T-helper 1 cell (primary cell): ENCODE measurements at places on chromosomes 1 and 21.

- no peak for DNase-seq
Measured at GRCh38 chr1:88701275-88701674, 17.2 kb downstream of the PKN2 start.

DNA sequence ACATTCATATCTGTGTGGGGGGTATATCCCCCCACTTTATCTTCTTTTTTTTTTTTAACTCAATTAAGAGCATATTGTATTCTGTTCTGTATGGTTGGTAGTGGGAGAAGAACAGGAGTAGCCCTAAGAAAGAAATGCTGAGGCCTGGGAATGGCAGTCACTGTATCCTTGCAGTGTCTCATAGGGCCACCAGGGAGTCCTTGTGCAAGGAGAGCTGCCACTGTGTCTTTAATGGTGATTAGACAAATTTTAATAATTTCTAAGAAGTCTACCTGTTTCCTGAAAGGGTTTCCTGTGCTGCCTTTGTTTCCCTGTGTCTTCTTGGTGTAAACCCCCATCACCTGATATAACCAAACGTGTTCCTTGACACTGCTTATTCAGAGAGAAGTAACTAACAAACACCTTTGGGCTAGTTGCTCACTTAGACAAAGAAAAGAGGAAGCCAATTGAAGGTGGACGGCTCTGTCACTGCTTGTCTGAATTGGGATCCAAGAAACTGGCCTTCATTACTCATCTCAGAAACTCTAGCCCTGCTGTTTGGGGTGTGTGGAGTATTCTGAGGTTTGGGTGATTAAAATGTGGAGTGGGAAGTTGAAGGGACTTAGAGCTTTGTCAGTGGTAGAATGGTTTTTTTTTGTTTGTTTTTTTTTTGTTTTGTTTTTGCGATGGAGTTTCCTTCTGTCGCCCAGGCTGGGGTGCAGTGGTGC is 15.2 kb downstream of the GIPC2 start:
- DNase-seq = no peak

- DNase-seq = no peak
Measured at GRCh38 chr1:212247179-212247721, 38.0 kb upstream of the PPP2R5A start.

- DNase-seq = no peak
Measured at GRCh38 chr1:225777058-225777582, 506 bp upstream of the SRP9 start.

DNA sequence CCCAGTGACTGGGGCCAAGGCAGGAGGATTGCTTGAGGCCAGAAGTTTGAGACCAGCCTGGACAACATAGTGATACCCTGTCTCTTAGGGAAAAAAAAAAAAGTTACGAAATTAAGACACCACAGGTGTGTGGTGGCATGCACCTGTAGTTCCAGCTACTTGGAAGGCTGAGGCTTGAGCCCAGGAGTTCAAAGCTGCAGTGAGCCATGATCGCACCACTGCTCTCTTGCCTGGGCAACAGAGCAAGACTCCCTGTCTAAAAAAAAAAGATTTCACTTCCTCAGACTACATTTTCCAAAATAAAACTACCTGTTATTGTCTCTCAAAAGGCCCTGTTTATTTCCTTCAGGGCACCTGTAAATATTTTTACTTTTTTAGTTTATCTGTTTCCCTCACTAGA is 4.7 kb upstream of the STK40 start:
- no peak for DNase-seq

- DNase-seq = no peak
Measured at GRCh38 chr1:25572708-25573590, 29.5 kb downstream of the LDLRAP1 start.

GRCh38 chr1:155078469-155079209 is at the start of gene EFNA3:
TSS of gene EFNA3 (plus strand) at chr1:155078837. CDS start at chr1:155078942, 105 bp downstream.
- DNase-seq = peak; percentile 51

- DNase-seq = no peak
Measured at GRCh38 chr1:229370601-229371021, 27.8 kb upstream of the CCSAP start.

GRCh38 chr1:119595168-119595567 is 52.9 kb downstream of the ZNF697 start:
- DNase-seq = no peak

DNA sequence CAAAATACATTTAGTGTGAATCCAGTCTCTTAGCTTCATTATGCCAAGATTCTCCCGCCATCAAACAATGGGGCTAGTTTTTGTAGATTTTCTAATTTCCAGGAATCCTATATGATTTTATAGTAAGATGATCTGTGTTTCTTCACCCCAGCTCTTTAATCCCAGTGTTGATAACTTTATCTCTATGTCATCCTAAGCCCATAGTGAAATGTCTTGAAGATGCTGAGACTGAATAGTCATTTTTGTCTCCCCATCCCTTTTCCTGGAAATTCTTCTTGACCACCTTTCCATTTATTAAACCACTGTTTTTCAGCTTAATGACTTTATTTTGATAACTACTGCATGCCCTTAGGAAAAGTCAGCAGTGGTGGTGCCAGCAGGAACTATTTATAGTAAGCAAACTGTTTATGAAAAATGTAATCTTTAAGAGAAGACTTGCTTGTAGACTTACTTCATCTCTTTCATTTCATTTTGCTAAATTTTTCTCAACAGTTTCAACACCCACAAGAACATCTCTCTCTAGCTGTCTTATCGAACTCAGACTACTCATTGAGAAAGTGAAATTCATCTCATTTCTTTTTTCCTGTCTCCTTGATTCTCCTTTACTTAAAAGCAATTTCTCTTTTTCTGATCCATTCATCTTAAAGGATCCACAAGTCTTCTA is 116.6 kb downstream of the NTMT2 start:
- no peak for DNase-seq

GRCh38 chr1:91672601-91673161 is 172.0 kb downstream of the CDC7 start:
- no peak for DNase-seq

DNA sequence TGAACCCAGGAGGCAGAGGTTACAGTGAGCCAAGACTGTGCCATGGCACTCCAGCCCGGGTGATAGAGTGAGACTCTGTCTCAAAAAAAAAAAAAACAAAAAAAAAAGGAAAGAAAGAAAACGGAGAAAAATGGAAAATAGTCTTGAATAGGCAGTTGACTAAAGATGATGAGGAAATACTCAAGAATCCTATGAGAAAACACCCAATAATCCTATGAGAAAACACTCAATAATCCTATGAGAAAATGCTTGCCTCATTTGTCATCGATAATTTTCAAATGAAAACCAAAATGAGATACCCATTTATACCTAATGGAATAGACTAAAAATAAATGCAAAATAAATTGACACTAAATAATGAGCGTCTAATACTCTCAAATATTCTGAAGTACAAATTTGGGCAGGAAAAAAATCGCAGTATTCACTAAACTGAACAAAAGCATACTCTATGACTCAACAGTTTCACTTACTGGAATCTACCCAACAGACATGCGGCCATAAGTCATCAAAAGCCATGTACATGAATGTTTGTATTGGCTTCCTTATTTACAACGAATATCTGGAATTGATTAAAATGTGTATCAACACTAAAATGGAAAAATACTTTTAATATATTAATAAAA is 733.9 kb upstream of the CHRM3 start:
- DNase-seq = no peak

GRCh38 chr1:8587784-8588183 is 229.7 kb downstream of the RERE start:
- no peak for DNase-seq

DNA sequence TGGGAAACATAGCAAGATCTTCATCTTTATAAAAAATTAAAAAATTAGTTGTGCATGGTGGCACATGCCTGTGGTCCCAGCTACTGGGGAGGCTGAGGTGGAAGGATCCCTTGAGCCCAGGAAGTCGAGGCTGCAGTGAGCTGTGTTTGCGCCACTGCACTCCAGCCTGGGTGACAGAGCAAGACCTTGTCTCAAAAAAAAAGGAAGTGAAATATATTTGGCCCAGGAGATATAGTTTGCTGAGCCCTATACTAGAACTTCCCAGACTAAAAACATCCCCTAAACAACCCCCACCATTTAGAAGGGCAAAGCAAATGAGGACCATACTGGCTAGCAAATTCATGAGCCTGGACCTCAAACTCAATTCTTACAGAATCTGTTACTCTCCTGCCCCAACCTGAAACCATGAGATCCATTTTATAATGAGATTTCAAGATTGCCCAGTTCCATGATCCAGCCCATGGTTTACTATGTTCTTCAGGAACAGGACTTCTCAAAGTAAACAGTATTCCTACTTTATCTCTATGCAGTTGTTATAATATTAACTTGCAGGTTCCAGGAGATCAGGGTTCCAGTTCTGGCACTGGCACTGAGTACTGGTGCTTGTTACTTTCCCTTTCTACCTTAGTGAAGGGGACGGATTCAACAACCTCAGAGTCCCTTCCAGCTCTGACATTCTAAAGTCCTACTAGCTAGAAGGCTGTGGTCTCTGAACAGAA is 48.9 kb upstream of the TADA1 start:
- no peak for DNase-seq

GRCh38 chr21:44013380-44014088 is 1.4 kb downstream of the TRAPPC10 start:
- DNase-seq = peak; percentile 31

DNA sequence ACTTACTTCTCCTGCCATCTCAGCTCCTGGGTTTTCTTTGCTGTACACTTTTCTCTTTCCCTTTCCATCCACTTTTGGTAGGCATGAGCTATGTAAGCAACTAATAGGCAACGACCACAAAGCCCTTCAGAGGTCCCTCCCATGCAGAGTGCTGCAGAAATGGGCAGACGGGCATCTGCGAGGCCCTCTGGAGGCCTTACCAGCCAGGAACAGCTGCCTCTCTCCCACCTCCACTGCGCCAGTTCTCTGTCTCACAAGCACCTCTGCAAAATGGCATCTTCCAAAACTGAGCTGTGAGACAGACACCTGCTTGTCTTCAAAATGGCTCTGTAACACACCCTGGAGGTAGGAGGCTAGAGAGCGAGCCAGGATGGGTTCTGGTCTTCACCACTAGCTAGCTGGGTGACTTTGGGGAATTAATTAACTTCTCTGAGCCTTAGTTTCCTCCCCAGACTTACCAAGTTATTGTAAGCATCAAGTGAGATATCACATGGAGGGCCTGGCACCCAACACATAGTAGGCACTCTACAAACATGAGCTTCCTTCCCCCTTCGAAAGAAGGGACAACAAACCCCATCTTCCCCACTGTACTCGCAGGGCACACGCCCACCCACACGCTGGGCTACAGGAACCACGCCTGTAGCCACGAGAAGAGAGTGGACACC is 62.0 kb downstream of the BCAR3 start:
- DNase-seq = no peak

DNA sequence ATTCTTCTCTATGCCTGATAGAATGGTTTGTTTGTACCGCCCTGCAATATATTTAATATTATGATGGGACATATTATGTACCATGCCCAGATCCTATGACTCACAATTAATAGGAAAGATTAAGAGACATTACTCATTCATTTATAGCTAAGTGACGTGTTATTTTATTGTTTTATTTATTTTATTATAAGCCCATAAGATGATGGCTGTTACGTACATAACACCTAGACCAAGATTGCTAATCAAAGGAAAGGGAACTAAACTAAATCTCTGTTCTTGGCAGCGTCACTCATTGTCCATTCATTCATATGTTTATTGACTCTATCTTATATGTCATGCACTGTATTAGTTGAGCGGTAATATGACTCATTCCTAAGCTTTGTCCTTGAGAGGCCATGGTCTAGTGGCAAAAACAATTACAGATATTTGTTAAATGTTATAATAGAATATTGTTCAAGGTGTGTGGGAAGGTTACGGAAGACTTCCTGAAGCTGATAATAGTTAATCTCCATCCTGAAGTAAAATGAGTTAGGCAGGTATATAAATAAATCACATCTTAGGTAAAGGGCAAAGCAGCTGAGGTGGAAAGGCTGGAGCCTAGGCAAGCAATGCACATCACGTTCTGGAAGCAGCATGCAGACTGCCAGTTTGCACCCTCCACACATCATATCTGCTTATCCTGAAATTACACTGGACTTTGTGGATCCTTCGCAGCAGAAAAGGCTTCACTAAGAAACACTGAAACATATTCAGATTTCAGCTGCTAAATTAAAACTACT is 16.6 kb upstream of the CD55 start:
- DNase-seq = no peak

DNA sequence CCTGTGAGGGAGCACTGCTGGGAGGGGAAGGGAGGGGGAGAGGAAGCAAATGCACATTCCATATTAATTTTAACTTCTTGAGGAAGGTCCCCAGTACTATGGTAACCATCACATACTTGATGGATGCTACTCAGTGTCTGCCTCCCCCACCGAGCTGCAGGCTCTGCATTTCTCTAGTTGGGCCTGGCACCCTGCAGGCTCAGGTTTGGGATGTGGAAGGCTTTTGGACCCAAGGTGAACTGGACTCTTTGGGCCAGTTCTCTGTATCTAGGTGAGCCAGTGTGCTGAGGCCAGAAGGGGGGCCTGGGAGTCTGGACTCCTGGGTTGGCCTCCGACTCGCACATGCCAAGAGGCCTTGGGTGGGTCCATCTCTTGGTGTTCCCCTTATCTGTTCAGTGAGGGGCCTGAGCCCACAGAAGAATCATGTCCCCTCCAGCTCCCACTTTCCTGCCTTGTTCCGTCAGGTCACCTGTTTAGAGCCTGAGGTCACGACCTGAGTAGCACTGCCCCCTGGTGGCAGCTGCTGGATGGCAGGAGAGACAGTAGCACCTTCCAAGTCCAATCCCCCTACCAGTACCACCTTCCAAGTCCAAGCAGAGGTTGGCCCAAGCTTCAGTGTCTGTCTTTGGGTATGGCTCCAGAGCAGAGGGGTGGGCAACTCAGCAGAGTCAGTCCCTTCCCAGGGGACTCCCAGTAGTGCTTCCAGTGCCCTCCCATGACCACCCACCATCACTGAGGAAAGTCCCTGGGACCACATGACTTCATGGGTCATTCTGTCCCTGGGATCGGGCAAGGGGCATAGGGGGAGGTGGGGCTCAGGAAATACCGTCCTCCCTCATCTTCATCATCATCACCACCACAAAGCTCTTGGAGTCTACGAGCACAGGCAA is 241.8 kb downstream of the TRABD2B start:
- peak; percentile 13 for DNase-seq

GRCh38 chr1:64505944-64506655 is 36.2 kb downstream of the CACHD1 start:
- DNase-seq = peak; percentile 5

GRCh38 chr1:200116324-200116723 is 88.8 kb downstream of the NR5A2 start:
- no peak for DNase-seq
